ENCODE measurements at places on chromosomes 2 and 18. TPM values are rescaled to one million over a fixed set of nuclear protein-coding genes. Genes with fewer than 3 reads are reported as not detected.

The PJVK gene
- 4.7 TPM for total RNA-seq

The REG3G gene
- total RNA-seq: not detected

The FEV gene
- 1.8 TPM for total RNA-seq

The SLC14A1 gene
- 31.8 TPM for total RNA-seq

The MGAT4A gene
- 14.0 TPM for total RNA-seq

Measured in prostate gland (tissue), 2 donors.